ENCODE measurements at places on chromosomes 4 and X.
A peak's percentile ranks its signal among the peaks of the same experiment; 100 is the strongest.

- no peak for DNase-seq
These were observed 18.7 kb upstream of the ZNF827 start for GRCh38 chr4:145957302-145957701.

- DNase-seq, result no peak
These were observed 12.2 kb downstream of the ARHGEF6 start for GRCh38 chrX:136768469-136769084.

DNA sequence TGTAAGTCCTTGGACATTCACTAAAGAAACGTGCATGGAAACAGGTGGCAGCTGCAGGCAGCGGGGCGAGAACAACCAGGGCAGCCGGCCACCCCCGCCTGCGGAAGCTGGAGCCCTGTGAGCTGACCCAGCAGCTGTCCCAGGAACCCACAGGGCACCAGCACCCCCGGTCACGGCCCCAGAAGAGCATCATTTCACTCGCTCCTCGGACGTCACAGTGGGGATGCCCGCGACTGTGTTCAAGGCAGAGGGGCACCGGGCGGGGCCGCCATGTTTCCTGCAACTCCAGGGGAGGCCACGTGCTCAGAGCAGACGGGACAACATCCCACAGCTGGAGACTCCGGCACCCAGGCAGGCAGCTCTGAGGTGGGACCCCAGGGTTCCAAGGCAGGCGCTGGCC lies 45.0 kb upstream of the CPLX1 start:
- no peak for DNase-seq

DNA sequence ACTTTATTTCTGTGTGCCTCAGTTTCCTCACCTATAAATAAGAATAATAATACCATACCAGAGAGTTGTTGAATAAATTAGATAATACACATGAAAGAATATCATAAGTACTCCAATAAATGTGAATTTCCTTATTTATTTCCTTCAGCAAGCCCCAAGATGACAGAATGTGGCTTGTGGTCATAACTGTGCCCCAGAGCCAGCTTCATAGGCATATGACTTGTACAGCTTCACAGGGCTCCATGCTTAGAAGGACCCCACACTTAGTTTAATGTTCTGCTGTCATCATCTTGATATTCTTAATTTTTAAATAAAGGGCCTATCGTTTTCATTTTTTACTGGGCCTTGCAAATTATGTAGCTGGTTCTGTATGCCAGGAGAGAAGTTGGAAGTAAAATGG lies 25.3 kb downstream of the VSIG4 start:
- DNase-seq, result no peak

GRCh38 chrX:73076838-73077237 lies 2.5 kb downstream of the PABPC1L2A start:
- DNase-seq, result no peak

GRCh38 chr4:14831416-14831815 lies 170.9 kb upstream of the CPEB2 start:
- no peak for DNase-seq

DNA sequence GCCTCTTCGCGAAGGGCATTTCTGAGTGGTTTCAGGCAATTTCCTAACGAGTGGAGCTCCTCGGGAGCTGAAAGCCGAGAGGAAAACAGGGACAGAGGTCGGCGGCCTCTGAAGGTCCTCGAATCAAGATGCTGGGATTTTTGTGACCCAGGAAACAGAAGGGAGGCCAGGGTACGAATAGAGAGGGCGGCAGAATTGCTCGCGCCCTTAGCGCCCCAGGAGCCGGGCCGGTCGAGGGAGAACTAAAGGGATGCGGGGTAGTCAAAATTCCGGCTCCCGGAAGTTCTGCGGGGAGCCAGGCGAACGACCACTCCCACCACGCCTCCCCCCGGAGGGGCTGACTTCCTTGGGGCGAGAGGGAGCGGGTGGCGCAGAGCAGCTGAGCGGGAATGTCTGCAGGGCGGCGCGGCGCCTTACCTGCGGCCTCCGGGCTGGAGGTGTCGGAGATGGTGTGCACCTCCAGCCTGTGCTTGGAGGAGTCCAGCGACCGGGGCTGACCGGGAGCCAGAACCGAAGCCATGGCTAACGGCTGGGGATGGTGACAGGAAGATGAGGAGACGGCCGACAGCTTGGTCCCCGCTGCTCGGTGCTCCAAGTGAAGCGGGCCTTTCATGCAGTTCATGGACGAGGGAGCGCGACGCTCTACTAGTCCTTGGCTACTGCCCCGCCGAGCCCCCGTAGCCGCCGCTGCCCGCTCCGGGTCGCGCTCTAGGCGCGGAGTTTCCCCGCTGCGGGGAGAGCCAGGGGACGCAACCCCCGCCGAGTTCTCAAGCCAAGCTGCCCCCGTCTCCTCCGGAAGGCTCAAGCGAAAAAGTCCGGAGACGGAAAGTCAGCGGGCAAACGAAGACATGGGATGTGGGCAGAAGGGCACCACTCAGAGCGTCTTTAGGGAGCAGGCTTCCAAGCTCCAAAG lies 782 bp downstream of the PITX2 start:
- DNase-seq, result no peak

DNA sequence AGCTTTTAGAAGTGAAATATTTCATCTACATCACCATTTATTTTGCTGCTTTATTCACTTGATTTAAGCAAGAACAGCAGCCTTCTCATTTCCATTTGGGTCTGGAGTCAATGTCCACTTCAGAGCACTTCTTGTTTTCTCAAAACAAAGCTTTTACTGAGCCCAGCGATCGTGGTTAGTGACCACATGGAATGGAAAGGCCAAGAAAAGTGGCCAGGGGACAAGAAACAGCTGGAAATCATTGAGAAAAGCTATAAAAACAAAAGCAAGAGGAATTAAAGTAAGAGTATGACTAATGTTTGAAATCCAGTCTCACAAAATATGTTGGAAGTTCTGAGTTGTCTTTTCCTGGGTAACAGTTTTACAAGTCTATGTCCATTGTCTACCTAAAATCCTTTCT lies 328.4 kb upstream of the INTU start:
- DNase-seq, result no peak

DNA sequence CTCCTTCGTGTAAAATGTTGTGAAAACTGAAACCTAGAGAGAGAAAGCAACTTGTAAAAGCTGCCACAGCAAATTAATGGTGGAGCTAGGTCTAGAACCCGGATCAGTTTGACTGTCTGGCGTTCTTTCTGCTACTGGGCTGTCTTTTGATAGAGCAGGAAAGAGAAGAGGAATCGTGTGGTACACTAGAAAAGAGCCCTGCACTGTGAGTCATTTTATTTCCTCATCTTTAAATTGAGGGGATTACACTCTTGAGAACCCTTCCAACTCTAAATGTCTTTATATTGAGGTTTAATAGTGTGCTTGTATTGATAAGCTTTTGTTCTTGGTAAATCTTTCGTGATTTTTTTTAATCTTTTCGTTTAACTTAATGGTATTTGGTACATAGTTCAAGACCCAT lies 4.3 kb downstream of the WDR44 start:
- DNase-seq, result no peak

GRCh38 chrX:8413279-8413678 lies 51.4 kb upstream of the VCX3B start:
- no peak for DNase-seq

GRCh38 chr4:155761916-155762315 lies 3.1 kb downstream of the GUCY1B1 start:
- no peak for DNase-seq

GRCh38 chr4:35347276-35347675 lies 897.0 kb downstream of the ARAP2 start:
- no peak for DNase-seq

GRCh38 chr4:175306436-175306835 lies 388.3 kb downstream of the ADAM29 start:
- DNase-seq, result no peak

- DNase-seq, result no peak
These were observed 2.2 kb downstream of the FAT4 start for GRCh38 chr4:125316791-125317524.

- DNase-seq, result no peak
These were observed 20.7 kb downstream of the ARHGAP24 start for GRCh38 chr4:85495621-85496020.

- DNase-seq, result no peak
These were observed 358.3 kb downstream of the MAGEB5 start for GRCh38 chrX:26574234-26574633.

DNA sequence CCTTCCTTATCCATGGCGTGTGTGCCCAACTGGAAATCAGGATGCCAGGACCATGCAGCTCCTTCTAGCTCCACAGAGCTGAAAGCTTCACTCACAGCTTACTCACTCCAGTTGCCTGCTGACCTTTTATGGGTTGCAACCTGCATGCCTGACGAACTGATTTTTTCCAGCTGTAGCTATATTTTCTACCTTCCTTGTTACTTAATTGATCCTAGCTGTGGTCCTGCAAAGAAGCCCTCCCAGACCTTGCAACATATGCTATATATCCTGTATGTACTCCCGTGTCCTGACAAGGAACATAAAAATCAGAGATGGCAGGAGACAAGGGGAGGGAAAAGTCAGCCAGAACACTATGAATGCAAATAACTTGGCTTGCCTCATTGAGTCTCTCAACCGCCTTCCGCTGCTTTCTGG lies 135.3 kb upstream of the LDB2 start:
- DNase-seq, result no peak

- no peak for DNase-seq
These were observed 90.7 kb downstream of the EVC start for GRCh38 chr4:5801696-5802095.

DNA sequence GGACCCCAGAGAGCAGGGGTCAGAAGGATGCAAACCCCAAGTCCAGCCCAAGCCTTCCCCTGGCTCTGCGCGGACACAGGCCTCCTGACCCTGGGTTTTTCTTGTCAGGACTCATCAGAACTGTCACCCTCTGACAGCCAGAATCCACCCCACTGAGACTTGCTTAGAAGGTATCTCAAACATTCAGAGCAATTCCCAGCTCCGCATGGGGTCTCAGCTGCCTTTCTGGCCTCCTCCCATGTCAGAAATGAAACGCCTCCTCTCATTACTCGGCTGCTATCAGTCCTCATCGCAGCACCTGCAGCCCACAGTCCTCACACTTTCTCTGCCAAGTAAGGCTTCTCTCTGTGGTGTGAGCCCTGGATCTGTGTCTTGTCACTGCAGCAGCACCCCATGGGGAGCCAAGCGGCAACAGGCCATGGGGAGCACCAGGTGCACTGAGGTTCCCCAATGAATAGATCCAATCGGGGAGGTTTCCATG lies 97.8 kb downstream of the WFS1 start:
- no peak for DNase-seq

- no peak for DNase-seq
These were observed 8.9 kb downstream of the POLA1 start for GRCh38 chrX:24702362-24703184.

GRCh38 chrX:42946544-42947194 lies 168.7 kb upstream of the PPP1R2C start:
- DNase-seq, result no peak

DNA sequence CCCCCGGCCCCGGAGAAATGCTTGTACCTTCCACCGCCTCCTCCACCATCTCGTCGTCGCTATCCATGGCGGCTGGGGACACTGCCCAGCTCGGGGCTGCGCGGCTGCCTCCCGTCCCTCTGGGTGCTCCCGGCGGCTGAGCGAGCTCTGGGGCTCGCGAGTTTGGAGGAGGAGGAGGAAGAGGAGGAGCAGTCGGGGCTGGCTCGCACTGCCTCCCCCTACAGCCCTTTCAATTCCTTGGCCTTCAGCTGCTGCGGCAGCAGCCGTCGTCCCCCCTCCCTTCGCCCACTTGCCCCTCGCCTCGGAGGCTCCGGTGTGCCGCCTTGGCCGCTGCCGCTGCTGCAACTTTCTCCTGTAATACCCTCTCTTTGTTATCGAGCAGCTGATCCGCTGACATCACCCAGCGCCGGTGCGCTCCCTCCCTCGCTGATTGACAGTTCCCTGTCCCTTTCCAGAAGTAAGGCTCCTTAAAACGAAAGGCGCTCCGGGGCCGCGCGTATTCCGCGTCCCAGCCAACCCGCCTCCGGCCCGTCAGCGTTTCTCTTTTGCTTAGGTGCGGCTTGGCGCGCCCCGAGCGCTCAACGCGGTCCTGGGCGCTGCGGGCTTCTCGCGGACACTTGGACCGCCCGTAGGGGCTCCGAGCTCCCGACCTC lies at the start of gene SETD7:
Gene SETD7 (minus strand): TSS at position 149 of the 653 bp plus-strand sequence. CDS start 82 bp downstream, at position 67.
- DNase-seq, result peak; percentile 25

DNA sequence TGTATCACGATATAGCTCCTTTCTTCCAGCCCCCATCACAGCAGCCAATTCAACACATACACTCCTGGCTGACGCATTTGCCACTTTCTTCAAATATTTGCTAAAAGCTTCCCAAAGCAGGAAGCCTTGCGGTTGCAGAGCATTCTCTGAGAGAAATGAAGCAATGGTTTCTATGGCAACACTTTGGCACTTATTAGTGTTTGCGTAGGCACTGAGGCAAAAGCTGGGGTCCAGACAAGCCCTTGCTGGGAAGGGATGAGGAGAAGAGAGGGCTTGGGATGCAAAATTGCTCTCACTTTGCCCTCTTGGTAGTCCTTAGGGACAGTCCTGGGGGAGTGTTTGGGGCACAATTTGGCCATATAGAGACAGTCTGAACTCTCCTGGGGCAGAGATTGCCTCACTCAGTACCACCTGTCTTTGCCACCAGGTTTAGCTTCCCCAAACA lies 55.0 kb upstream of the PAK3 start:
- DNase-seq, result no peak

DNA sequence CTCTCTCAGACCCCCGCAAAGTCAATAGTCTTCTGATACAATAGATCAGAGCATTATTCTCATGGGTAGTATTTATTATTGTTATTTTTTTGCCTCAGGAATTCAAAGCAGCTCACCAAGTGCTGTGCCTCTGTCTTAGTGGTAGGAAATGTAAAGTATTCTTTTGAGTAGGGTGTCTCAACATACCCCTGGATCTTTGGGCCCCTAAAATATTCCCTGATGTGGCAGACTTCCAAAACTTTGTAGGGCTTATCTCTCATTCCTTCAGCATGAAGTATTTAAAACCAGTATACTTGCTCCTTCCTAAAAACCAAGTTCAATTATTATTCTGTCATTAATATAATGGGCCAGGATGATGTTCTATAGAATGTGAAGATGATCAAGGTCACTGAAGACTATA lies 115.3 kb upstream of the ZNF827 start:
- DNase-seq, result no peak

DNA sequence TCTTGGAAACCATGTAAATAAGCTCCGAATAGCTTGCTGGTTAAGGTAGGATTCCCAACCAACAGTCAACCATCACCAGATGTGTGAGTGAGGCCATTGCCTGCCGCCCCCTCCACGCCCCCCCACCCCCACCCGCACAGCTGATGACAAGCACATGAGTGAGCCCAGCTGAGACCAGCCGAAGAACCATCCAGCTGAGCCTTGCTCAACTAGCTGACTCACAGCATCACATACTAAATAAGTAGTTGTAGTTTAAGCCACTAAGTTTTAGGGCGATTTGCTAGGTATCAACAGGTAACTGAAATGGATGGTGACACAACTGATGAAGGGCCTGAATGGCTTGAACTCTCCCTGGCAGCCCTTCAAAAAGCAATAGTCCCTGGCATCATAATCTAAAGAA lies 1.6 kb upstream of the CCDC149 start:
- no peak for DNase-seq

- DNase-seq, result no peak
These were observed 209.0 kb downstream of the BCOR start for GRCh38 chrX:39888730-39889129.

GRCh38 chrX:135581496-135581895 lies 61.0 kb downstream of the INTS6L start:
- DNase-seq, result no peak

Measured in stimulated activated CD4-positive, alpha-beta T cell treated with anti-CD3 and anti-CD28 coated beads, Interleukin-1b, Interleukin-23, amount 100 ng/mL, for 1 hour (primary cell).